ENCODE measurements at places on chromosomes 12 and 14.
A peak's percentile ranks its signal among the peaks of the same experiment; 100 is the strongest.

DNA sequence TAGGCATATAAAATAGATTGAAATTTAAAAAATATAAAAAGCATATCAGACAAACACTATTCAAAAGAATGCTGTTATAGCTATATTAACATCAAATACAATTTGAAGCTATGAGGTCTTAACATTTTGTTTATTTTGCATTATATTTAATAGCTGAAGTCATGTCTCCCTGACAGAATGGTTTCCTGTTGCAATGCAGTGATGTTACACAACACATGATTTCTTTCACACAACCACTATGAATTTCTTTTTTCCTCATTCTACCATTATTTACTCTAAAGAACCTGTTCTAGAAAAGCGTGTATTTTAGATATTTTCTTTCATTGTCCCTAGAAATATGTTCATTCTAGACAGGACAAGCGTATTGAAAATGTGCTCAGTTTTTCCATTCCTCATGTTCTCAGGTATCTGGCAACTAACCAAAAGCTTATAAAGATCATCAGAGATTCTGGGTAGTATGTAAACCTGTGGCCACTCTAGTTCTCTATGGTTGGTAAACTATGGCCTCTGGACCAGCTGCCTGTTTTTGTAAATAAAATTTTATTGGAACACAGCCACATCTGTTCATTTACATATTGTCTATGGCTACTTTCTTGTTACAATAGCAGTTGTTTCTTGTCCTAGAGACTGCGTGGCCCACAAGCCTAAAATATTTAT, 183.8 kb downstream of the FOXA1 start:
- DNase-seq, result no peak

DNA sequence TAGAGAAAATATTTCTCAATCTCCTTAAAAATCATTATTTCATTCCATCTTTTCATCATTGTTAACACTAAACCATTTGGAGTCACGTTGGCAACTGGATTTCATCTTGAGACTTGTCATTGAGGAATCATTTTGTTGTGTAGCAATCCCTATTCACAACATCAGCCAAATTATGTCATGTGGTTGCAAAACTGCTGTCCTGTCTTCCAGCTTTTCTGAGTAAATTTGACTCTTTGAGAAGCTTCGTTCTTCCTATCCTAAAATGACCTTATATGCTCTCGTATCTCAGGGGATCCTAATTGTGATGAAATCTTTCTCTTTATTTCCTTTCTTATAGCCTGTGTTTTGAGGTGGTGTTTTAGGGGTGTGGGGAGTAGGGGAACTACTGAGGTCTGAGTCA, 30.6 kb upstream of the KICS2 start:
- no peak for DNase-seq

GRCh38 chr14:101732118-101732517, 29.4 kb upstream of the PPP2R5C start:
- no peak for DNase-seq

DNA sequence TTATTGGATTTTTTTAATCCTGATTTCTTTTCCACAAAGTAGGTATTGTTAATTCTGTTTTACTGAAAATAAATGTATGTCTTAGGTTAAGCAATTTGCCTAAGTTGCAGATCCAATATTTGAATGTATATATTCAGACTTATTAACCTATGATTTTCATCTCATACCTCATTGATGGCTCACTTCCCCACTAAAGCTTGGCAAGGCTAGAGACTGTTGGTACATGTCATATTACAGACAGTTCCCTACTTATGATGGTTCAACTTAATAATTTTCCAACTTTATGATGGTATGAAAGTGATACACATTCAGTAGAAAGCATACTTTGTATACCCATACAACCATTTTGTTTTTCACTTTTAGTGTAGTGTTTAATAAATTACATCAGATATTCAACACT, 33.2 kb upstream of the KCNH3 start:
- DNase-seq, result no peak

- no peak for DNase-seq
Measured at GRCh38 chr12:112537710-112538396, 119.1 kb downstream of the PTPN11 start.

GRCh38 chr12:24730489-24730896, 218.4 kb downstream of the BCAT1 start:
- no peak for DNase-seq

DNA sequence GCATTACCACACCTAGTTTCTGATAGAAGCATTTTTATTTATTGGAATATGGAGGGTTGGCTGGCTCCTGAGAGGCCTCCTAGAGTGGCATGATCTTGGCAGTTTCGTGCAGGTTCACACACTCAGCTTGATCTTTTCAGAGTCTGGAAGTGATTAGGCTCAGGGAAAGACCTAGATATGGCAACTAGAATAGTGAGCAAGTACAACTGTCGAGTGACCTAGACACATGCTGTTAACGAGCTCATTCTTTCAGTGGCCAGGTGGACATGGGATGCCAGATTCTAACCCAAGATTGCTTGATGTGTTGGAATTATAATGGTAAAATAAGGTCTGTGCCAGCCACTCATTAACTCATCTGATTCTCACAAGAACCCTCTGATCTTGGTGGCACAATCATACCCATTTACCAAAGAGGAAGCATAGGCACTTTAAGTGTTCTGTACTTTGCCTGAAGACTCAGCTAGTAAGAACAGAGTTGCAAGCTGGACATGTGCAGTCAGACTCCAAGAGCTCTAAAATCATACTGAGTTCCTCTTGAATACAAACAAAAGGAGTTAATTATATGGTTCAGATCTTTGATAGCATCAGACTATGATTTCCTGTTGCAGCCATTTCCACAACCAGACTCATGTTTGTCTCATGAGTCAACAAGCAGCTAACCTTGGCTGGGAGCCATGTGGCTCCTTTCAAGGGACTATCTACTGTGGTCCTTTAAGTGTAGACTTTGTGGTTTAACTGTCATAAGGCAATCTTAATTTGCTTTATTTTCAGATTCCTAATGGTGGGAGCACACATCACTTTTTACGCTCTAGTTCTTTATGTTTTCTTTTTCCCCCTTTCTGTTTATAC, 144.2 kb downstream of the PLEKHA5 start:
- DNase-seq, result peak; percentile 7

DNA sequence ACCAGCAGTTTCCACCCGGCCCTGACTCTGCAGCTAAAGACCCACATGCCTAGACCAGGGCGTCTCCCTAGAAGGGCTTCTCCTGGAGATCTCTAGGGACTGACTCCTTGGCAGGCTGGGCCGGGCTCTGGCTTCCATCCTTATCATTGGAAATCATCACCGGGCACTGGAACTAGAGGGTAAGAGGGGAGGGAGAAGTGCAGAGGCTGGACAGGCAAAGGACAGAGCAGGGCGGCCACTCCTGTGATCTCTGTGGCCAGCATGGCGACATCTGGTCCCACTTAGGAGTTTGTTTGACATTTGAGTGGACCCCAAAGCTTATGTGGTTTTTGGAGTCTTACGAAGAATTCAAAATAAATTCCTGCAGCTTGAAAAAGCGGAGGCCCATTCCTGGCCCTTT, 7.1 kb downstream of the LTBP2 start:
- DNase-seq, result no peak

- peak; percentile 83 for DNase-seq
Measured at GRCh38 chr12:53538209-53538689, 31.0 kb upstream of the NPFF start.

DNA sequence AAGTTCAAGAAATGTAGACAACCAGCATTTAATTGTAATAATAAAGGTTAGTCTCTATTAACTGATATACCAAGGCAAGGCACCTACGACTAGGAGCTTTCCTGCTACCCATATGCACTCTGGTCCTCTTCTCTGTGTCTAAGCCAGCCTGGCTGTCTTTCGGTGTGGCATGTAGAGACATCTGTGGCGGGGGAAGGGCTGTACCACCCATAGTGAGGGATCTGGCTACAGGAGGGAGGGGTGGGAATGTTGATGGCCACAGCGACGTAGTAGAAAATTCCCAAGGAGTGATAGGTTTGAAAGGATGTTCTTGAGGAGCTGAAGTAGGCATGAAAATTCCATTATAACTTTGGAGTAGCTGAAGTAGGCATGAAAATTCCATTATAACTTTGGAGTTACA, 344.2 kb downstream of the ATP23 start:
- DNase-seq, result no peak

DNA sequence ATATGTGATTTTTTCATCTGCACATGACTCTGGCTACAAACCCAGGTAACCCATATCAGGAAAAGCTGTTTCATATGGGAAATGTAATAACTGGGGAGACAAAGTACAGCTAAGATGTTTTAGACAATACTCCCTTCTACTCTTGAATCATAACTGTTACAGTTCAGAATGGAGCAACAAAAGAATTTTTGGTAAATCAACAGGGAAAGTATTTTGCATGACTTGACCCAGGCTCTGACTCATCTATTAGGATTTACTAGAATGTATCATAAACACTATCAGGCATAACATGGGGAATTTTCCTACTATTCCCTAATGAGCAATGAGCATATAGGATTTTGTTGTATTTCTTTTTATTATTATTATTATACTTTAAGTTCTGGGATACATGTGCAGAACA, 553.0 kb downstream of the SLC16A7 start:
- no peak for DNase-seq

GRCh38 chr14:102857444-102857843, 65.0 kb upstream of the AMN start:
- DNase-seq, result no peak

DNA sequence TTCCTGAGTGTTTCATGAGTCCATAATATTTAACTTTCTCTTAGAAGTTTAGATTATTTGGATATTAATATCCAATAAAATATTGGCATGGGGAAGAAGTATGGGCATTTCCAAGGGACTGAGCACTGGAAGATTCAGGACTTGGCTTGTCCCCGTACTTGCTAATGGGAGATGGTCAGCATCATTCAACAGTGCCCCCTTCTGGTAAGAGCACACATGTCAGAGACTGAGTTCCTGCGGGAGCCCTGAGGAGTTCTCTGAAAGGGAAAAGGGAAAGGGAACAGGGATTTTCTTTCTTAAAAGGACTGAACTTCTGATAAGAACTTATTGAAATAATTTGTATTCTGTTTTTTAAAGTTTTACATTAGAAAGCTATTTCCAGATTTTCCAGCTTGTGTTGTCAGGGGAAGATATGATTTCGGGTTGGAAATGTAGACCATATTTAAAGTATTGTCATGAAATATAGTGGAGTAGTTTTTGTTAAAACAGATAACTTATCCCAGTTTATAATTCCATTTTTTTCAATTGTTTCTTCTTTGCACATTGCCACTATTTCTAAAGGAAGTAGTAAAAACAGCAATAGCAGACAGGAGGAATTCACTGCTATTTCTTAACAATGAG, 59.8 kb upstream of the C12orf71 start:
- DNase-seq, result peak; percentile 84

DNA sequence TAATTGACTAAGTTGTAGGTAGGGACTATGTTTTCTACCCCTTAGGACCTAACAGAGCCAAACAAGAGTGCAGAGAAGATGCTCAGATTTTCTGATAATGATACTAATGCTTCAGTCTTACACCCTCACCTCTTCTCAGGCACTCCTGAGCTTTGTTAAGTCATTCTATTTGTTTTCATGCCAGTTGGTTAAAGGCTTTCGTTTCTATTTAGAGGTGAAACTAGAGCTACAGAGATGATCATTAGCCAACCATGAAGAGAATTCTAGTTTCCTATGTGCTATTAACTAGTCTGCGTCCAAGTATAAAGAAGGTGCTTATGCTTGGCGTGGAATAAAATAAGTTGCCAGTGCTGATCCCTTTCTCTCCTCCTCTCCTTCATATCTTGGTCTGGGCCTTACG, 34.6 kb upstream of the PYGL start:
- no peak for DNase-seq

DNA sequence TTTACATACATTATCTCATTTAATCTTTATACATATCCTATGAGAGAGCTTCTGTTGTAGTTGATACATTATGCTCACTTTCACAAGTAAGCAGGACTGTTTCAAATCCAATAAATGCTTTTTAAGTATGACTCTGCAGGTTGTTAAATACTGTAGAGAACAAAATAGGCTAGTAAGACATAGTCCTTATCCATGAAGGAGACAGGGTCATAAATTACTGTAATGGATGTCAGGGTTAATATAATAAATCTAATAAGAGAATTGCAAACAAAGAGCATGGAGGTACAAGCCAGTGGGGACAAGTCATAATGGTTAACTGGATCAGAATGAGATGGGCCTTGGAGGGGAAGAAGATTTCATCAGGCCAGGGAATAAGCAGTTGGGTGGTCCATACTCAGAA, 303.8 kb upstream of the RGS6 start:
- peak; percentile 27 for DNase-seq

DNA sequence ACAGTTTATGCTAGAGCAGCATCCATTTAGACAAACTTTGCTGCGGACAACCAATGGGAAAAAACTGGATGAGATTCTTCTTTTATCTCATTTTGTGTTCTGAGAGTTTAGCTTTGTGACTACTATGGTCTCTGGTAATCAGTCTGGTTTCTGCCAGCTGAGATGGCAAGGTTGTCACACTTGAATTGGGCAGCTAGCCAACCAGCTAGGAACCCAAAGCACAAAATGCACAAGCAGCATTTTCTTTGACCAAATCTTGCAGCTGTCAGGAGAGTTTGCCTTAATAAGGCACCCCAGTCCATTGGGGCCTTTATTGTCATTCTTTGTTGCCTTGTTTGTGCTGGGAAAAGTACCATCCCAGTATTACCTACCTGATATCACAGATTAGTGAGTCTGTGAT, 34.0 kb upstream of the ETV6 start:
- no peak for DNase-seq

- no peak for DNase-seq
Measured at GRCh38 chr12:53803703-53804102, 51.9 kb upstream of the CISTR start.

GRCh38 chr12:32918890-32919801, 22.6 kb upstream of the PKP2 start:
- peak; percentile 8 for DNase-seq

GRCh38 chr12:95411466-95411865, 62.5 kb upstream of the METAP2 start:
- no peak for DNase-seq

GRCh38 chr12:62766496-62766895, 168.5 kb downstream of the PPM1H start:
- DNase-seq, result no peak

DNA sequence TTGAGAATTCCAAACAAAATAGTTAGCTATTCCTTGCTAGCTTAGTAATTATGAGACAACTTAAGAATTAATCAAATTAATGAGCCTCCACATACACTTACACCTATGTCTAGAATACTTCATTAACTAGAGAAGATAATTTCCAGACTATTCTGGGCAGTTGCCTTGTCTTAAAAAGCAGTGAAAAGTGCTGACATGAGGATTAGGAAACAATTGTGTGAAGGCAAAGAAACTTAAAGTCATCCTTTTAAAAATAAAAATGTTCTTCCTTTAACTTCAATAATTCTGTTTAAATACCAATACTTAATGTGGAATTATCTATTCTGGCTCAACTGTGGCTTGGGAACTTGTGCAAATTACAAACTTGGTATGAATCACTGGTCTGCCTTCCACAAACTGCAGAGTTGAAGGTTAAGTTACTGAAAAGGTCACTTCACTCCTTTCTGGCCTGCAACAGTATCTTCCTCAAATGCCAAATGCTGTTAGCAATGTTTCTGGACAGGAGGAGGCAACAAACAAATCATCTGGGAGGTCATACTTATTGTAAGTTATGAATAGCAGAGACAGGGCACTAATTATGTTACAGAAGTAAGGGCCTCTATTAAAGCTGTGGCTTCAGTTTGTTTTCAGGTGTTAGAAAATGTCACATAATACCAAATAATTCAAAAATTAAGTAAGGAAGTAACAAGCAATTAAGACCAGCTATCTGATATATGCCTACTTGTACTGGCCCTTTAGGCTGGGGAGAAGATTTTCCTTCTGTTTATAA, 19.2 kb downstream of the PPTC7 start:
- no peak for DNase-seq

GRCh38 chr12:47414511-47414910, 291.3 kb downstream of the RPAP3 start:
- DNase-seq, result peak; percentile 14

All from NCI-H1417 (cell line).